ENCODE measurements at places on chromosomes 13 and 19. TPM values are rescaled to one million over a fixed set of nuclear protein-coding genes. Genes with fewer than 3 reads are reported as not detected.

- DNase-seq = no peak
Measured at GRCh38 chr19:4327877-4328242, 10.8 kb downstream of the STAP2 start.

Gene CEACAM16
- total RNA-seq = not detected

DNA sequence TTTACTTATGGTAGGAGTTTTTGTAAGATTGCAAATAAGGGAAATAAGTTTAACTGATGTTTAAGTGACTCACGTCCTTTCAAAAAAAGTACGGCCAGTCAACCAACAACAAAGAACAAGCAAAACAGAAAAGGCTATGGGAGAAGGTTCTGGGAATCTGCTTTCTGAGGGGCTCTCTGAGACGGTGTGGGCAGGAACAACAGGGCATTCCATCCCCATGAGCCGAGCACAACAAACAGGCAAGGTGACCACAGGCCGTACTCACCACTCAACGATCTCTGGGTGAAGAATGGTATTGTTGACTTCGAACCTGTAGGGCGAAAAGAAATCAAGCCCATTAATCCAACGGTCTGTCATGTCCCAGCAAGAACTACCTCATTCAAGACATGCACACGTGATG lies 43.8 kb downstream of the PEPD start:
- DNase-seq = no peak

Gene PALM
- total RNA-seq = 87.2 TPM

GRCh38 chr13:77537289-77537919 lies 1.9 kb downstream of the SCEL start:
- DNase-seq = no peak

GRCh38 chr19:4328243-4328990 lies 10.2 kb downstream of the STAP2 start:
- DNase-seq = peak; percentile 96

Gene KCNK6
- total RNA-seq = 0.41 TPM

- DNase-seq = peak; percentile 36
Measured at GRCh38 chr19:3693025-3693925, 7.0 kb downstream of the PIP5K1C start.

- DNase-seq = no peak
Measured at GRCh38 chr19:35513628-35514281, at the start of gene DMKN. TSS of gene DMKN (minus strand) at chr19:35513649. CDS start at chr19:35513475, 174 bp downstream.
